ENCODE measurements at places on chromosomes 1 and 21.

- DNase-seq = no peak
Observed at GRCh38 chr1:30612536-30613065, 110.8 kb downstream of the MATN1 start.

GRCh38 chr1:216422821-216423520, at the start of gene USH2A:
USH2A (minus strand) TSS chr1:216423448; CDS start chr1:216422336, 1,112 bp downstream.
- no peak for DNase-seq

GRCh38 chr1:34371829-34372532, 195.3 kb downstream of the C1orf94 start:
- DNase-seq = no peak

DNA sequence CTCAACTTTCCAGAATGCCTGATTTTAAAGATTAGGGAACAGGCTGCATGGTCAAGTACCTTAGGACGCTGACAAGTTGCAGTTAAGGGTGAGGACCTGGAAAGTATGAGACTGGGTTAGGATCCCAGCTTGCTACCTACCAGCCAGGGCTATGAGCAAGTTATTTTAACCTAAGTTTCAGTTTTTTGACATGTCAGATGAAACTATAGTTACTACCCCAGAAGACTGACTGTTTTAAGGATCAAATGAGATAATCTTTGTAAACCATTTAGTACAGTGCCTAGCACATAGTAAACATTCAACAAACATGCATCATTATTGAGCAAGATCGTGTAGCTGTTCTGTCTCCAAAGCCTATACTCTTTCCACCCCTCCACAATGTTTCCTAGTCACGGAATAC, 14.4 kb downstream of the THEMIS2 start:
- DNase-seq = no peak

DNA sequence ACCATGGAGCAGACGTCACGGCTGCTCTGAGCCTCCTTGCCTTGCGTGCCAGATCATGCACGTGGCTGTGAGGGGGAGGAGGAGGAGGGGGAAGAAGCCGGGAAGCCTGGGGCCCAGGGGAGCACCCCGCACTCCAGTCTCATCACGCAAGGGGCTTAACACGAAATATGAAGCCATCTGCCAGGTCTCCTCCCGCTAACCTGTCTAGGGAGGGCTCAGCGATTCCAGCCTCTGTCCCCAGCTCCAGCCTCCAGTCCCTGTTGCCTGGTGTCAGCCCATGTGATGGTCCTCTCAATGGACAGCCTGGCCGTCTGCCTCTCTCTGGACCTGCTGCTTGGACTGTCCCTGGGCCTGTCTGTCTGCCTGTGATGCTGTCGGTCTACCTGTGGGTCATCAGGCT, 22.5 kb upstream of the C1QA start:
- DNase-seq = no peak

- no peak for DNase-seq
Observed at GRCh38 chr1:172599912-172600311, 59.0 kb upstream of the FASLG start.

DNA sequence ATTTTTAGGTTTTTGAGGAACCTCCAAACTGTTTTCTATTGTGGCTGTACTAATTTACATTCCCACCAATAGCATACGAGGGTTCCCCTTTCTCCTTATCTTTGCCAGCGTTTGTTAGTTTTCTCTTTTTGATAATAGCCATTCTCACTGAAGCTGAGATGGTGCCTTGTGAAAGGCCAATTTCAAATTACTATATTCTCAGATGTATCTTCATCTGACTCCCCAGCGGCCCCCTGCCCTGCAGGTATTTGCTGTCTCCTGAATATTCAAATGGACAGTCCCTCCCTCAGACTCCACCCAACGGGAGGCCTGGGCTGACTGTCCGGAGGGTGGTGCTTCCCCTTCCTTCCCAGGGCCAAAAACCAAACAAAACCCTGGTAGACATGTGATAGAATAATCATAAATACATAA, 33.5 kb upstream of the TARBP1 start:
- DNase-seq = no peak

DNA sequence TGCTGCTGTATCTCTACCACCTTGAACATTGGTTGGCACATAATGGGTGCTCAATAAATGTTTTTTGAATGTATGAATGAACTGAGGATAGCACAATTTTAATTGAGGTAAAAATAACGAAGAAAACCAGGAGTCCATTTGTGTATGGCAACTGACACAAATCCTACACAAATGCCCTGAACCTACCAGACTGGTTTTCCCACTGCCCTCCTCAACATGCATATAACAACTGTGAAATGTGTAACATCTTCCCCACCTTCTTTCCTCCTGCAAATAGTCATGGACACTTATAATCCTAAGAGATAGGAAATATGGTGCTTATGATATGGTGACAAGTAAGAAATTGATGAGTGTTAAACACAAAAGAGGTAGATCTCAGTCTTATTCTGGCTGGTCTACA, 9.9 kb upstream of the LMO4 start:
- no peak for DNase-seq

- DNase-seq = no peak
Observed at GRCh38 chr1:107460035-107460434, 319.2 kb downstream of the NTNG1 start.

DNA sequence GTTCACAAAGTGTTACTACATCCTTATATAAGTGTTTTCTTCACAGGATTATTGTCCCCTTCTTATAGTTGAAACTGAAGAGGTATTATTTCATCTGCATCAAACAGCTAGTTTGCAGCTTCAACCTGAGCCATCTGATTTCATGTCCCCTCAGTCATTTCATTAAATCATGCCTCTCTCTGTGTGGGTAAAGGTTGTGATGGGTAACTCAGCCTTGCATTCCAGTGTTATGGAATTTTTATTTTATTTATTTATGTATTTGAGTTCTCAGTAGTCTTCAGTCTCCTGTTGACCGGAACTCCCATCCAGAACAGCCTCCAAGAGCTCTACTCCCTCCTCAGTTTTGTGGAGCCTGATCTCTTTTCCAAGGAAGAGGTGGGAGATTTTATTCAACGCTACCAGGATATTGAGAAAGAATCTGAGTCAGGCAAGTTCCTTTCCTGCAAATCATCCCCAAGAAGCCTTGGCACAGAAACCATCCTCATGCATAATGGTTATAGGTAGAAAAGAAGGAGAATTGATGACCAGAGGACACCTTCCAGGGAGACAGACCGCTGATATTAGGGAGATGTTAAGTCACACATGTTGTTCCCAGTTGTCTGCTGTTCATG, 21.8 kb downstream of the CHD1L start:
- no peak for DNase-seq

- DNase-seq = no peak
Observed at GRCh38 chr1:29324771-29325351, 88.5 kb downstream of the PTPRU start.

- no peak for DNase-seq
Observed at GRCh38 chr1:63640633-63641567, 47.7 kb downstream of the PGM1 start.

GRCh38 chr21:46323227-46323709, 402 bp downstream of the C21orf58 start:
- DNase-seq = no peak

DNA sequence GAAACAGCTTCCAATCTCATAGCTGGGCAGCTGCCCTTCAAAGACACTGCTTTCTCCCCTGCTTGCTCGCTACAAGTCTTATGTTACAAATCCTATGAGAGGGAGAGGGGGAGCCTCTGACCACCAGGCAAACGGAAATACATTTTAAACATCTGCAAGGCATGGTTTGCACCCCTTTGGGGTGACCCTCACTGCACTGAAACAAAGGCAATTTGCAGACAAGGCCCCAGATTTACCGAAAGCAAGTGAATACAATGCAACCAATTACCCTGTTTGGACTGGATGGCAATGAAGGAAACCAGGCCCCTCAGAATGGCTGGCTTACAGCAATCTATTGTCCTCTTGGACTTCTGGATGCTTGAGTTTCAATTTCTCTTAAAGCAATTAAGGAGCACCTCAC, 11.8 kb upstream of the ATP13A2 start:
- DNase-seq = no peak

GRCh38 chr1:236705771-236706170, 19.5 kb downstream of the ACTN2 start:
- no peak for DNase-seq

DNA sequence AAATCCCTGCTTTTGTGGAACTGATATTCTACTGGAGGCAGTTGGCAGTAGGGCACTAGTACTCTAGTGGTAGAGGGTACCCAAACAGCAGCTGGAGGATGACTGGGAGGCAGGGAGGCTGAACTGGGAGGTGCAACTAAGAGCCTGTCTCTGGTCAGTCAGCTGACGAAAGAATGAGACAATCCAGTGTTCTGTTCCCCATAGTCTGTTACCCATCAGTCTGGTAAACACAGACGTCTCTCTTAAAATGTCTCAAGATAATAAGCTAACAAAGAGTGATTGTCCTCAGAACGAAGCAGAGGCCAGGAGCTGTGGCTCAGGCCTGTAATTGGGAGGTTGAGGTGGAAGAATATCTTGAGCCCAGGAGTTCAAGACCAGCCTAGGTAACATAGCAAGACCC, 30.4 kb downstream of the TFAP2E start:
- no peak for DNase-seq

DNA sequence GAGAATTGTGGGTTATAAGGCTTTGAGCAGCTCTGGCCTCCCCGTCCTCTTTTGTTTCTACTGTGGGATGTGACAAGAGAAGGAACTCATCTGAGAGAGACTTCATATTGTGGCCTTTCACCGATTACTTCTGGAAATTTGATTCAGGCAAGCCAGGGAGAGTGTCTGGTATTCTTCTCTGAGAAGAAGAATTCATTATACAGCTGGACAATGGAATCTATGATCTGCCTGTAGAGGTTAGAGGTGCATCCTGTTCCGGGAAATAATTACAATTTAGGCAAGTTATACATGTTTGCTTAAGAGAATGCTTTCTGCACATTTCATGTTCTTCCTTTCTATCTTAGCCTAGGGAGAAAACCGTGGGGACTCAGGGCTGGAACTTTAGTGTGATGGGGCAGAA, 12.8 kb upstream of the RNU1-2 start:
- DNase-seq = no peak

- DNase-seq = no peak
Observed at GRCh38 chr1:165431079-165431478, 13.8 kb downstream of the RXRG start.

- no peak for DNase-seq
Observed at GRCh38 chr1:242523719-242524570, 552 bp downstream of the PLD5 start.

- no peak for DNase-seq
Observed at GRCh38 chr1:30885570-30886522, 22.7 kb downstream of the SDC3 start.

- peak; percentile 97 for DNase-seq
Observed at GRCh38 chr1:169367686-169368405, at the start of the genes BLZF1 and NME7. BLZF1 (plus strand) TSS chr1:169368195; CDS start chr1:169369523, 1,328 bp downstream. NME7 (minus strand) TSS chr1:169367797; CDS start chr1:169367710, 87 bp downstream.

DNA sequence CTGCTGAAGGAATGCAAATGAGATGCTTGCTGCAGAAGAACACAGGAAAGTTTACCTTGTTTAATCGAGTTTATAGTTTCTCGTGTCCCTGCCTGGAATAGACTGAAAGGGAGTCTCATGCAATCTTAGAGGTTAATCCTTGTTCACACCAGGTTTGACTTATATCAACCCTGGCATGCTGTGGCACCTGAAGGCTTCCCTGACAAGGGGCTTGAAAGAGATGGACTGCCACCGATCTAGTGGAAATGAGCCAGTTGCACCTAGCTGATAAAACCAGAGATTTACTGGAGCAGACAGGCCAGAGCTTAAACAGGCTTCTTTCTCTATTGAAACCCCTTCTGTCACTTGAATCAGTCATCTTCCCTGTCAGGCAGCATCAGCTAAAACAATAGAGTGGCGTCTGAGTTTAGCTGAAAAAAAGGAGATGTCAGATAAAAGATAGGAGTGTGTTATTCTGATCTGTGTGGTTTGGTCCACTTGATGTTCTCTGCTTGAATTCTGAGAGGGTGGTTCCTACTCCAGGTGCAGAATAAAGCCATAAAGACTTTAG, 349.7 kb downstream of the RWDD3 start:
- no peak for DNase-seq

- no peak for DNase-seq
Observed at GRCh38 chr1:37342736-37343135, 131.6 kb upstream of the ZC3H12A start.

DNA sequence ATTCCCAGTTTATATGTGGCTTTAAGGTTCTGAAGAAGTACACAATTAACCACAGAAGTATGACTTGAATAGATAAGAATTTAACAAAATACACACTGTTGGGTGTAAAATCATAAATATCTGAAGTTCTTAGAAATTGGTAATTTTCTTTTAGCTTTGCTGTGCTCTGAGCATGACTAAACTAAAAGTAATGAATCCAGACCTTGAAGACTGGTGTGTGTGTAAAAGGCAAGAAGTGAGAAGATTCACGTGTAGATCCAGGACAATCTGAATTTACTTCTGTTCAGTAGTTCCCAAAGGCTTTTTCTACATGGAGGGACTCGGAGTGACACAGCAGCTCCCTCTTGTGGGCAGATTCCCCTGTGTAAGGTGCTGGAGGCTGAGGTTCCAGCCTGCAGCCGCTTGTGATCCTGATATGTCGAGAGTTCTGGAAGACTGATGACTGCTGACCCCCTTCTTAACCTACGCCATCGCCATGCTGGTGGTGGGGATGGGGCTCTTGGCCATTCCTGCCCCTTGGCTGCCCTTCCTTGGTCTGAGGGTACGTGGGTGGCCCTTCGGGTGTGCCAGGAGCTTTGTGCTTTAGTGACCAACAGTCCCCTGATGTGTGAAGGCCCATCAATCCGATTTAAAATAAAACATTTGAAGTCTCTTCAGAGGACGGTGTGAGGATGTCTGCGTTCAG, 62.7 kb downstream of the ADARB1 start:
- DNase-seq = peak; percentile 73

GRCh38 chr1:101898137-101898536, 98.6 kb downstream of the OLFM3 start:
- DNase-seq = no peak

GRCh38 chr1:214449371-214449770, 102.0 kb downstream of the PTPN14 start:
- no peak for DNase-seq

- DNase-seq = no peak
Observed at GRCh38 chr1:233294913-233295236, 650 bp downstream of the PCNX2 start.

- no peak for DNase-seq
Observed at GRCh38 chr1:201990427-201990826, 8.0 kb downstream of the RNPEP start.

- DNase-seq = no peak
Observed at GRCh38 chr1:108119500-108119899, 80.6 kb downstream of the SLC25A24 start.

- DNase-seq = no peak
Observed at GRCh38 chr1:205001162-205001561, 41.9 kb upstream of the CNTN2 start.

GRCh38 chr1:203572134-203572625, 54.5 kb upstream of the ATP2B4 start:
- no peak for DNase-seq

DNA sequence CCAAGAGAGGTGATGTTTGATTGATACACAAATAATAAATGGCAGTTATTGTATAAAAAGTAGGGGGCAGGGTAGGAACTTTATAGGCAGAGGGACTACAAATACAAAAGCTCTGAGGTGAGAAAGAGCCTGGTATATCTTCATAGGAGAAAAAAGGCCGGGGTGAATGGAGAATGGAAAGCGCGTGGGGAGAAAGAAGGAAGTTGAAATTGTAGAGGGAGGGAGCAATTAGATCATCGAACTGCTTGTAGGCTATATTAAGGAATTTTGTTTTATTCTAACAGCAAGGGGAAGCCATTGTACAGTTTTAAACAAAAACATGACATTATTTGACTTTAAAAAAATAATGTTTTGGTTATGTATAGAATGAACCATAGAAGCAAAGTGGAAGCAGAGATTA, 147.4 kb downstream of the PDE4B start:
- DNase-seq = no peak

- no peak for DNase-seq
Observed at GRCh38 chr1:3495776-3496745, 41.6 kb downstream of the ARHGEF16 start.

Measured in stimulated activated CD4-positive, alpha-beta T cell treated with anti-CD3 and anti-CD28 coated beads, Interleukin-2, amount 100 ng/mL, for 48 hours (primary cell).